Cardiac muscle cell (in vitro differentiated cells and primary cell): ENCODE measurements at places on chromosomes 3 and 15. TPM values are rescaled to one million over a fixed set of nuclear protein-coding genes. Genes with fewer than 3 reads are reported as not detected.

- DNase-seq, result no peak
Measured at GRCh38 chr3:185701611-185702261, 115.6 kb downstream of the SENP2 start.

DNA sequence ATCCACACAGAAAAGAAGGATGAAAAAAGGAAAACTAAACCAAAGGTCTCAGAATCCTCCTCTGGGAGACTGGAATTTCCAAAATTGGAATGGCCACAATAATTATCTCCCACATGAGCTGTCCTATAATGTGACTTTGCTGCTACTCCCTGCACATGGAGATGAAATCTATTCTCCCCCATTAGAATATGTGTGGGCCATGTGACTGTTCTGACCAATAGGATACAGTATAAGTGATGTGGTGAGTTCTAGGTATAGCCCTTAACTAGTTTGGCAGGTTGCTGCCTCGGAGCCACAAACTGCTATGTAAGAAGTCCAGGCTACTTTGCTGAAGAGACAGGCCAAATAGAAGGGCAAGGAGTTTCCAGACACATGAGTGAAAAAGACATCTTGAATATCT is 5.2 kb downstream of the TRIM59 start:
- DNase-seq, result no peak

GRCh38 chr3:50138266-50139200 is 16.6 kb upstream of the SEMA3F start:
- DNase-seq, result no peak

- no peak for DNase-seq
Measured at GRCh38 chr3:70556056-70556455, 243.6 kb upstream of the MDFIC2 start.

DNA sequence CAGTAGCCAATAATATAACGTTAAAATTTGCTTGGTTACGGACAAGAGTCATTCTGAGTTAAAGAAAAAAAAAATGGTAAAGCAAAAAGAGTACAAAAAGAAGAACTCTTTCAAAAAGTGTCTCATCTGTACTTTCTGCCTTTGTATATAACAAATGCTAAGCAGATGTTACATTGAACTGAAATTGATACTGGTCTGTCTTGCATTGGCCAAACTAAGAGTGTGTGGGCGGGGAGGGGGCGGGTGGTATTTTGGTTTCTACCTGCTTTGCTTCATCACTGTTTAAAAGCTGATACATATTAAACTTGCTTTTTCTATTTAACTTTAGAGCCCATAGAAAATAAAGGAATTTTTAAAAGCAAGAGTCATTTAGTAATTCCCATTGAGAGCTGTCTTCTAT is 215.0 kb upstream of the THBS1 start:
- DNase-seq, result no peak

GRCh38 chr3:158768881-158769543 is 32.8 kb upstream of the MFSD1 start:
- DNase-seq, result no peak

GRCh38 chr3:14154276-14154675 is 24.1 kb downstream of the XPC start:
- no peak for DNase-seq

- peak; percentile 68 for DNase-seq
Measured at GRCh38 chr3:155382396-155383042, 89.0 kb upstream of the STRIT1 start.

DNA sequence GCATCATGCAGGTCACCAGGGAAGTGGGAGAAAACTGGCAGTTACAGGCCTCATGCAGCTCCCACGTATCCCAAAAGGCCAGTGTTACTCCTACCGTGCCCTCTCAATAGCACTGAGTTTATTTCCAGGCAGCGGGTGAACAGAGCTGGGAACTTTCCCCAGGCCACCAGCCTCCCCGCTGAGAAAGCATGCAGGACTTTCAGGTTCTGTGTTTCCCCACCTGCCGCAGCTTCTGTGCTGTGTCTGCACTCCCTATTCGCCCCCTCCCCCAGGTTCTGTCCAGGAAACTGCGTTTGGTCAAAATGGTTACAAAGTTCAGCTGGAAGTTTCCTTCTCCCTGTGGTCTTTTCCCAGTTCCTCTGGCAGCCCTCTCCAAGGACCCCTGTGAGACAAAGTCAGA is 21.4 kb downstream of the NEK11 start:
- DNase-seq, result no peak

DNA sequence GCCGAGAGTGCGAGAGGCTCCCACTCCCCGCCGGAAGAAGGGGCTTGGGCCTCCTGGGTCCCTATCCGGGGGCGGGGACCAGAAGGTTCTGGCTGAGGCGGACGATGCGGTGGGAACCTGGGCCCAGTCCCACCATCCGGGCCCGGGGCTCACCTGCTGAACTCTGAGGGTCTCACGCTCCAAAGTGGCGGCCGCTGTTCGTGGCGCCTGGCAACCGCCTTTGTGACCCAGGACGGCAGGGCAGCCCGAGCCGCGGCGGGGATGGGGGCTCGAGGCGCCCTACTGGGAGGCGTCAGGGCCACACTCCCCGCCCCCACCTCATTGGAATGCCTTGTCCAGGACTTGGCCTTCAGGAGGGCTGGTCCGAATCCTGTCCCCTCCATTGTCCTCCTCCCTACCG is at the start of gene FANCD2OS:
Gene FANCD2OS (minus strand): TSS at position 165 of the 400 bp plus-strand sequence. CDS start 3,481 bp downstream, outside the sequence.
- DNase-seq, result no peak

DNA sequence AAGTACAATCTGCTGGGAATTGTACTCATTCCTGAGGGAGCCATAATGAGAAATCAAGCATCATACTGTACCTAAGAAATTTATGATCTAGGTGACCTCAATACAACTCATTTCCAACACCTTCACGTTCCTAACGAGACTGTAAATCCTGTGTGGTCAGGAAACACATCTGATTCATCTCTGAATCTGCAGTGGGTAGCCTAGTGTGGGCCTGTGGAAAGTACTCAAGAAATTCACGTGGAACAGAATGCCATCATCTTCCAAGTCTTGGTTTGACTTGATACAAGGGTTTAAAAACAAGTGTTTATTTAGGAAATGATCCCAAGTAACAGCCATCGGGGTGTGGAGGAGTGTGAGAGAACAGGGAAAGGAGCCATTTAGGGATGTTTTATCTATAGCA is 568.9 kb downstream of the EDEM1 start:
- DNase-seq, result no peak

DNA sequence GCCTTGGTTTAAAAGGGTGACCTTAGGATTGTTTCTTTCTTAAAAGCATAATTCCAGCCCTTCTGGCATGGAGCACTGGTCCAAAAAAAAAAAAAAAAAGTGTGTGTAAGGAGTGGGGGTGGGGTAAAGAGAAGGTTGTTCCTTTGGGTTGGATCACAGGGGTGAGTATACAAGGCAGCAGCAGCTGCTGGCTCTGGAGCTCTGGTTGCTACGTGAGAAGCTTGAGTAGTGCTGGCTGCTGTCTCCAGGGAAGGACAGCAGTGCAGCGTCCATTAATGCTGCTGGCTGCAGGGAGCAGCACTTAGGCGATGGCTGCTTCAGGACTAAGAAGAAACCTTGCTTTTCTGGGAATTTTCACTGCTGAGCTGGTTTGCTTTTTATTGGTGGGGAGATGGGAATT is 2.3 kb downstream of the SETD5 start:
- DNase-seq, result peak; percentile 96

DNA sequence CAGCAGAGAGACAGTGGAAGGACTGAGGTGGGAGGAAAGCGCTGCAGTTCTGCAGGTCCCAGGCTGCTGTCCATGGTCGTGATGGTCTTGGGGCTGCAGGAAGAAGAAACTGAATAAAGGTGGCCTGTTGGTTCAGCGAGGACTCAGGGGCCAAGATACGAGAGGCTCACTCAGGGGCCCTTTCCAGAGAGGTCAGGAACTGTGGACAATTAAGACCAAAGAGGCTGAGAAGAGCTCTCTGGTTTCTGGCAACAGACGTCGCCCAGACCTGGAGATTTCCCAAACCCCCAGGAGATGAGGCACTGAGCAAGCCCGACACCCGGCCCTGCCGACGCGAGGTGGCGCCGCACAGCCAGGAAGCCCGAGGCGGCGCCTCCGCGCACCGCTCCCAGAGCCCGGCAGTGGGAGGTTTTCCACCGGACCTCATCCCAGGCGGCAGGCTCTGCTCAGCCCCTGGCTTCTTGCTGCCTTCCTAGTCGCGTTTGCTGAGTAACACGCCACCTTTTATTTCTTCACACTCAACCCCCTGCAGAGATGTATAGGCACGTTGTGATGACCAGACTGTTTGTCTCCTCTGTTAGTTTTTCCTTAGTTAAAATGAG is 56.4 kb upstream of the ARRDC4 start:
- peak; percentile 88 for DNase-seq

- DNase-seq, result no peak
Measured at GRCh38 chr3:142263112-142263511, 37.7 kb upstream of the GK5 start.

GRCh38 chr15:75208501-75209288 is 7.0 kb downstream of the C15orf39 start:
- DNase-seq, result no peak

The ARPP21 gene
- 0.32 TPM in 1 of 2 replicates, not detected in the other for total RNA-seq

The ASB14 gene
- total RNA-seq, result not detected in 2 replicates

The NRROS gene
- total RNA-seq, result 1.3 and 1.6 TPM in 2 replicates

The ISLR2 gene
- total RNA-seq, result 0.14 TPM in 1 of 2 replicates, not detected in the other

The CD80 gene
- 0.28 and 0.39 TPM in 2 replicates for total RNA-seq

The KLHL40 gene
- total RNA-seq, result 0.14 and 0.39 TPM in 2 replicates

The CYP19A1 gene
- 0.69 TPM in 1 of 2 replicates, not detected in the other for total RNA-seq

The JMJD7 gene
- total RNA-seq, result 22.8 and 29.4 TPM in 2 replicates

The CYB561D2 gene
- 10.7 and 26.4 TPM in 2 replicates for total RNA-seq

The ROBO2 gene
- 39.4 and 47.1 TPM in 2 replicates for total RNA-seq

The LSAMP gene
- 4.8 and 6.0 TPM in 2 replicates for total RNA-seq

The CELF6 gene
- 1.3 and 2.5 TPM in 2 replicates for total RNA-seq

The CCDC54 gene
- not detected in 2 replicates for total RNA-seq

The COL6A6 gene
- 0.60 and 1.1 TPM in 2 replicates for total RNA-seq

The GOLGA6A gene
- total RNA-seq, result 1.9 TPM in 1 of 2 replicates, not detected in the other

The ERICH6 gene
- 0.18 TPM in 1 of 2 replicates, not detected in the other for total RNA-seq
